ENCODE measurements at places on chromosomes 11 and 22.

DNA sequence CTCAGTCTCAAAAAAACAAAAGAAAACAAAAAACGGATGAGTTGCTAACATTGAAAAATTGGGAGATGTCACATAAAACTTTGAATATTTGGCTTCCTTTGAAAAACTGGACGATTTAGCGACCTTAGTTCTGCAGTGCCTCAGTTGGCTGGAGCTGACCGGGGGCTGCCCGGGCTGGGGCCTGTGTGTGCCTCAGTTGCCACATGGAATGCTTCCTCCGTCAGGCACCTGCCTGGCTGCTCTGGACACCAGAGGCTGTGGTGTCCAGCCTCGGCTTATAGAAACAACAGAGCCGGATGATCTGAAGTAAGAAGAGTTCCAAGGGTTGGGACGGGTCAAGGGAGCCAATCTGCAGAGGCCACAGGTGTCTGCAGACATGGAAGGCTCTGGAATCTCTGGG is 50.2 kb downstream of the CACNG2 start:
- DNase-seq, result no peak

- no peak for DNase-seq
Measured at GRCh38 chr22:45783021-45783420, 111.4 kb downstream of the ATXN10 start.

GRCh38 chr11:115164774-115165173 is 339.4 kb downstream of the CADM1 start:
- no peak for DNase-seq

DNA sequence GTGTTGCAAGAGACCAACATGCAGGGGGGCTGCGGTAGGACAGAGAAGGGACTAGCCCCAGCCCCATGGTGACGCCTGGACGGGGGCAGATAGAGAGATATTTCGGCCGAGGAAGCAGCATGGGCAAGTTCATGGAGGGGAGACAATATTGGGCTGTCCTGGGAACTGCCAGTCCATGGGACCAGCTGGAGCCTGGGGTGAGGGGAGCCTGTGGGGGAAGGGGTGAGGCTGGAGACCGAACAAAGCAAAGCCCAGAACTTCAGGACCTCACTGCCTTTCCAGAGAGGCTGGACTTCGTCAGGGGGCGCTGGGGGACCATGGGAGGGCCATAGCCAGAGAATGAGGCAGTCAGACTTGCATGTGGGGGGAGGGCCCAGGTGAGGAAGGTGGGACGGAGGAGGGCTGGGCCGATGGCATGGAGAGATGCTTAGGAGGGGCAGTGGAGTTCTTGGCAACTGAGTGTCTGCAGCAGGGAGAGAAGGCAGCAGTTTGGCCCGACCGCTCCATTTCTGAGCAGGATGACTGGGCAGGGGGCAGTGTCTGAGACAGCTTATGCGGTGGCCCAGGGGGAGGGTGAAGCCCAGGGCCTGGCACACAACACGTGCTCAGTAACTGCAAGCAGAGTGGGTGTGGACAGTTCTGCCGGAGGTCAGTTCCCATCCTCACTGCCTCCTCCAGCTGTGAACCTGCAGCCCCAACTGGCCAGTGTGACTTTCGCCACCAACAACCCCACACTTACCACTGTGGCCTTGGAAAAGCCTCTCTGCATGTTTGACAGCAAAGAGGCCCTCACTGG is 712 bp downstream of the UPK3A start:
- no peak for DNase-seq

DNA sequence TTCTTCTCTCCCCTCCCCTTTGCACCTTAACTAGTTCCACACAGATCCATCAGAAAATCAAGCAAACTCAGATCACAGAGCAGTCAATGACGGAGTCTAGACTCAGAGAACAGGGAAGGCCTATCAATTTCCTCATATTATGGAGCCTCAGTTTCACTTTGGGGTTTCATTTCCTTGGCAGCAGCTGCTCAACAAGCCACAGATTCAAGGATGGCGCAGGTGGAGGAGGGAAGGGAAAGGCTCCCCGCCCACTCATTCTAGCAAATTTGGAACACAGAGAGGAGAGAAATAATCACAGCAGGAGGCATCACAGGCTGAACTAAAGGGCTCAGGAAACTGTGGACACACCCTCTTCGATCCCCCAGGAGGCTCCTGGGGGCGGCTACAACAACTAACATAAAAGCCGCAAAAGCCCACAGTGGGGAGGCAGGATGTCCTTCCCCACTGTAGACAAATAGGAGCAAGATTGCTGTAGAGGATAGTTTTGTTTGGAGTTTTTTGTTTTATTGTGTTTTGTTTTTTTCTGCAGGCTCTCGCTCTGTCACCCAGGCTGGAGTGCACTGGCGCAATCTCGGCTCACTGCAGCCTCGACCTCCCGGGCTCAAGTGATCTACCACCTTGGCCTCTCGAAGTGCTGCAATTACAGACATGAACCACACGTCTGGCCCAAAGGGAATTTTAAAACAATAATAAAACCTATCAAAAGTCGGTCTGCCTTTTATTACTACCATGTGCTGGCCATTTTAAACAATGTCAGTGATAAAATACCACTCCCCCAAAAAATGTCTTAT is 3.4 kb downstream of the PLAAT3 start:
- DNase-seq, result no peak

- DNase-seq, result no peak
Measured at GRCh38 chr22:37904572-37905533, 1.2 kb upstream of the MICALL1 start.

GRCh38 chr11:6488342-6488741 is 7.0 kb downstream of the TIMM10B start:
- DNase-seq, result no peak

GRCh38 chr11:803770-804598 is 1.0 kb downstream of the PIDD1 start:
- no peak for DNase-seq

GRCh38 chr11:19347911-19348310 is 107.2 kb upstream of the E2F8 start:
- DNase-seq, result no peak

GRCh38 chr11:9651481-9651880 is 12.4 kb upstream of the SWAP70 start:
- DNase-seq, result no peak
